Heart left ventricle (tissue), 16 donors: ENCODE measurements at places on chromosomes 2 and 18. TPM values are rescaled to one million over a fixed set of nuclear protein-coding genes. Genes with fewer than 3 reads are reported as not detected.

The FAM237A gene
- not detected for polyA plus RNA-seq

The GDF7 gene
- 0.30 TPM for polyA plus RNA-seq

The CXCR4 gene
- 4.3 TPM for polyA plus RNA-seq

The ANKRD39 gene
- polyA plus RNA-seq = 18.3 TPM

The EML6 gene
- polyA plus RNA-seq = 0.91 TPM

The ANKMY1 gene
- polyA plus RNA-seq = 4.9 TPM

- no peak for DNase-seq
These were observed 40.0 kb downstream of the BCL2L11 start for GRCh38 chr2:111160758-111161157.

DNA sequence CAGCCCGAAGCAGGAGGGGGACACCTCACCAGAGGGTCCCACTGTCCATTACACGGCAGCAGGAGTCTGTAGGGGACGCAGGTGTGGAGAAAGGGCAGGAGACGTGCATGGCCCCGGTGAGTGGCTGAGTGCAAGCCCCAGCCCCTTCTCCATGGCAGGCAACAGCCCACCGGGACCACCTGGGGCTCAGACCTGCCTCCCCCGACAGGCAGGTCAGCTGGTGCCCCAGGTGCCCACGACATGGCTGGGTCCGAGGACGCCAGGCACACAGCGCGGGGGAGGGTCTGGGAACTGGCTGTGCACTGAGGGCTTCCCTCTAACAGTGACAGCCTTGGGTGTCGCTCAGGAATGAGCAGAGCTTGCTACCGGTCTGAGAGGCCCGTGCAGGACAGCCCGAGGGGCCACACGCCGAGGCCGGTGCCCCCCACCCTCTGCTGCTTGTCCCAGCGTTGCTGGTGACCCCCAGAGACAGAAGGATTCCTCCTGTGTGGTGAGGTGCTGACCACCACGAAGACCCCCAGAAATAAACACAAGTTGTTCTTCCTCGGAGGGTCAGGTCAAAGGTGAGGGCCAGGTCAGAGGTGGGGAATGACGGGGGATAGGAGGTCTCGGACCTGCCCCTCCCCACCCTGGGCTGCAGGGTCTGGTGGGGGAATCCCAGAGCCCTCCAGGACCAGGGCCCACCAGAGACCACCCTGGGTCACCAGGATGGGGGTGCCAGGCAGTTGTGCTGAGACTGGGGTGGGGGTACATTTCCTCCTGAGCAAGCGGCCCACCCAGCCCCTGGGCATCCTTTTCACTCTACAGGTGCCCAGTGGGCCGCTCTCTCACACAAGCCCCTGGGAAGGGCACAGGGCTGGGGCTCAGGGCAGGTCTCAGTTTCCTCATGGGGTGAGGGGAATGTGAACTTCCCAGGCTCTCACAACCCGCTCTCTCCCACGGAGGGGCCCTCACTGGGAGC lies 50.6 kb downstream of the SLC66A2 start:
- DNase-seq = no peak

DNA sequence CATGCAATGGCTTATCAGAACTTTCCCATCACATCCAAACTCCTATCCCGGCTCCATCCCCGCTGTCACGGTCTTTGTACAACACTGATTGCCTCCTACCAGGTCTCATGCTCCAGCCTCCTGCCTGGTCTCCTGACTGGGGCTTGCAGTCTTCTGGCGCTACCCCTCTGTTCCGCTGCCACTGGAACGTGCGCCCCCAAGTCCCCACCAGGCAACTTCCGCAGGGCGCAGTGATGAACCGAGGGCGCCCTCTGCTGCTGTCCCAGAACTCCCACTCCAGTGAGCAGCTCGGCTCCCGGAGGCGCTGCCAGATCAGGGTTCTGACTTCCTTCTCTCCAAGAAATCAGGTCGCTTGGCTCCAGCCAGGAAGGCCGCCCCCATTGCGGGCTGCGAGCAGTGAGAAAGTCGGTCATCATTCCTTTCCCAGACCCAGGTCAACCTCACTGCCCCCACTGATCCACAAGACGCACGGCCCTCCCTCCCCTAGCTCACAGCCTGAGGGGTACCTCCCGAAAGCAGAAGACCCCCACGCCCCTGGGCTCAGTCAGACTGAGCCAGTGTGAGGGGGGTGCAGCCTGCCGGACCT lies 43.9 kb upstream of the RAB11FIP5 start:
- DNase-seq = peak; percentile 70

DNA sequence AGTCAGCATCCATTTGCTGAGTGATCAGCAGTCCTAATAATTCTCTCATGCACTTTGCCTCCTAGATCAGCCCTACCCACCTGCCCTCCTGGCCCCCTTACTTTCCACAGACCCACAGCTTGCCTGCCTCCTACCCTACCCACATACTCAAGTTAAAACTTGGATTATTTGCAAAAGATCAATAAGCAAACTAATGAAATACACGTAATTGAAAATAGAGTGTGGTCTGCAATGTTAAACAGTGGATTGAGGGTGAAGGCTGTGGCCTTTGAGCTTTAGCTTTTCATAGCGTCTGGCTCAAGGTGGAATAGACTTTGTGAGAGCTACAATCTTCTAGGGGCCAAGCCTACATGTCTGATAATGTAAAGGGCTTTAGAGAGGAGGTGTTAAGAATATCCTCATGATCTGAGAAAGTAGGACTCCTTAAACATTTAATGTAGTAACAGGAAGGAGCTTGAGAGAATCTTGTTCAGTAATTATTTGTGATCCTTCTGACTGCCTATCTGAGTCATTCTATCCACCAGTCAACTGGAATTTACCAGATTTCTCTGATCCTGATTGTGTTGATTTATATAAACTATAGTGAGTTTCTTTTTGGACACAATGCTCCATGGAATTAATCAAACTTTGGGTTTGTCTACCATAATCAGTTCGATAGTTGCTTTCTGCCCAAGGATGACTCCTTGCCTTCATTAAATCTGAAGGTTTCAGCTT lies 310.0 kb downstream of the HRH4 start:
- no peak for DNase-seq

DNA sequence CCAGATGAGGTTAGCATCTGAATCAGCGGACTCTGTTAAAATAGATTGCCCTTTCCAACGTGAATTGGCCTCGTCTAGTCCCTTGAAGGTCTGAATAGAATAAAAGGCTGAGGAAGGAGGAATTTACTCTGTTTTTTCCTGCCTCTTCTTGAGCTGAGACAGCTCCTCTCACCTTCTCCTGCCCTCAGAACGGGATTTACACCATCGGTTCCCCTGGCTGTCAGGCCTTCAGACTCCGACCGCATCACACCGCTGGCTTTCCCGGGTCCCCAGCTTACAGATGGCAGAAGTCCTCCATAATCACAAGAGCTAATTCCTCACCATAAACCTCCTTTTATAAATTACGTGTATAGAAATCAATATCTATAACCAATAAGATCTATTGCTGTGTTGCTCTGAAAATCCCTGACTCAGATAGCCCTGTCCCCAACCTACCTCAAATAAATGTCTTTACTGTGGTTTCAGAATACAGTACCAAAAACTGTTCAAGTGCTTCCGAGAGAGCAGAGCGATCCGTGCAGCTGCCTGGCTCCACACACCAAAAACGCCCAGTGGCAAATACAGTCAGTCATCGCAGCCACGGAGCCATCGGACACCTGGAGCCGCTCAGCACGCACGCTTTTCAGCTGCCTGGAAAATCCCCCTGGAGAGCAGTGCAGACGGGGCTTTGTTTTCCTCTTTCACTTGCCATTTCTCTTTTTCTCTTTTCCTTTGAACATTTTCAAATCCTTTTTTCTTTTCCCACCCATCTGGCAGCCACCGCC lies 196.9 kb downstream of the NRP2 start:
- no peak for DNase-seq

DNA sequence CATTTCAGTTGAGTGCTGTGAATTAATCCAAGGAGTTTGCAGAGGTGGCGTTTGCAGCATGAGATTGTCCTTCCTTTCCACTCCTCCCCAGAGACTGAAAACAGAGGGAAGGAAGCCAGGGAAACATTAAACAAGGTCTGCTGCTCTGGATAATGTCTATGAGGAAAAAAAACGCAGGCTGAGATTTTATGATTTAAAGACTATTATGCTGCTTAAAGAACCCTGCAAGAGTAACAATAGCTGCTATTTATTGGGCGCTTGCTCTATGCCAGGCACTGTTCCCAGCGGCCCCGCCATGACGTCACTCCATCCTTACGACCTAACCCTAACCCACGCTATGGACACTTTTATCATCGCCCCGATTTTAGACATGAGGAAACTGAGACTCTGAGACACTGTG lies 222.4 kb downstream of the BCL2 start:
- no peak for DNase-seq

DNA sequence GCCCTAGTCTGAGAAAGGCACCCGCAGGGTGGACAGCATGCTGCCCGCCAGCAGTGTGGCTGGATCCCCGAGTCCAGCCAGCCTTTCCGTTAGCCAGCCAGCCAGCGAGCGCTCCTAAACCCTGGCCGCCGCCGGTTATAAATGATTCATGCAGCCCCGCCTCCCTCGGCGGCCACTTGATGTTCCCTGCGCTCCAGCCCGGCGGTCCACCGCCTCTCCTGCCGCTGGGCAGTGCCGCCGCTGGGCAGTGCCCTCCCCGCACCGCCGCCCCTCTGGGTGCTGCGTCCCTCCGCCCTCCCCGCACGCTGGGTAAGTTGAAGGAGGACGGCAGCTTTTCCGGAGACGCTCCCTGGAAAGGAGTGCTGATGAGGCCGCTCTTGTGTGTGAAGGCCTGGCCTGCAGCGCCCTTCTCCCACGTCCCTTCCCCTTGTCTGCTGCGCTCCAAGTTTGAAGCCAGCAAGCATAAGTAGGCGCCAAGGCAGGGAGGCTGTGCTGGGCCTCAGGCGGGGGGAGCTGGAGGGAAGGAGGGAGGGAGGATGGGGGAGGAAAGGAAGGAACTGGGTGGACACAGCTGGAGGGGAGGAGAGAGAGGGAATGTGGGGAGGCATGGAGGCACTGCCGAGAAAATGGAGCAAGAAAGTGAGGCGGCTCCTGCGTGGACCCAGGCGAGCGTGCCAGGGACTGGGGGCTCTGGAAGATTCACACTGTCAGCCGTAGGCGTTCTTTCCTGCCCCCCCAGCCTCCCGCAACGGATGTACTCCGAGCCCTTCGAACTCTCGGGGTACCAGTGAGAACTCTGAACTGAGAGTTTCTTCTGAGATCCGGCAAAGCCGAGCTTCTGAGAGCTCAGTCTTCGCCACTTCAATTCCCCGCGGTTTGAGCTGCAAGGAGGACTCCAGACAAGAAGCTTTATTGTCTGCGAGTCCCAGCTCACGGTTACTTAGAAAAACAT lies 131.9 kb downstream of the GLI2 start:
- DNase-seq = peak; percentile 84

DNA sequence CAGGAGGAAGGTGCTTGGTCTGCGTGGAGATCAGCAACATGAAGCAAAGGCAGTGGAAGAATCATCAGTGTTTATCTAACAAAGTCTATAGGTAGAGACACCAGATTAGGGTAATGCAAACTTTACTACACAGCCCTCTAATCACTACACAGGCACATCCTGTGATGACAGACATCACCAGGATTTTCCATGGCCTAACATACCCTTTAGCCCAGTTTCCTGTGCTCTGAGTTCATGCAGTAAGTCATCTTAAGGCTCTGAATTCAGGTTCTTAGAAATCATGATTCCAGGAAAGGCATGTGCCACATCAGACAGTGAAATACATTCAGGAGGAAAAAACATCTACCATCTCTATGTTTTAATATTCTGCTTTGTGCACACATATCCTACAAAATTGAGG lies 708.5 kb upstream of the SLC8A1 start:
- no peak for DNase-seq

- DNase-seq = peak; percentile 26
These were observed 66.1 kb upstream of the SMAD7 start for GRCh38 chr18:49016648-49017539.

- DNase-seq = peak; percentile 16
These were observed 29.7 kb upstream of the PIEZO2 start for GRCh38 chr18:11178951-11179549.

DNA sequence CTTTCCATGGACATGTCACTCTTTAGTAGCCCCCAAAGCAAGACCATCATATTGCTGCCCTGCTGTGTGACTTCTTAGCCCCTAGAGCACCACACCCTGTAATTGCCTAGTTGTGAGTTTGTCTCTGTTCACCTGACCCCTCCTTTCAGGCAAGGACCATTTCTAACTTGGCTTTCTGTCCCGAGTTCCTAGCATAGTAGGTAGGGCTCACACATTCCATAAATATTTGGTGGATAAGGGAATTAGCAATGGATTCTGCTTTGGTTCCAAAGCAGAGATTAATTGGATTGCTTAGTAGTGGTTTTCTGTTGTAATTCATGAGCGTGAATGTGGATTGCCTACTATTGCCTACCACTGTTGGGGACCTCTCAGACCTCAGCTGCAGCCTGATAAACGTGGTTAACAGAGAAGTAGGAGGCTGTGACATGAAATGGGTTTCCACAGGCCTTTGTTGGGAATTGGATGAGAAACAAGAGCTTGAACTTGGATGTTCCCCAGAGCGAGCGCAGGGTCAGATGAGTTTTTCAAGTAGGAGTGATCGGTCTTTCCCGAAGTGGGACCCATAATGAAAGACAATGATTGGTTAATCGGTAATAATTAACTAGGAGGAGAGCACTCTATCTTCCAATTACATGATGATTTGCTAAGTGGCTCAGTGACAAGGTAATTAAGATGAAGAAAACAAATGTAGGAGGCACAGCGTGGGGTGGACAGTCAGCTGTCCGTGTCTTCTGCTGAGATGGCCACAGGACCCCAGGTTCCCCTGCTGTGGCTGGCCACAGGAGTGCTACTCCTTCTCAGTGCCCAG lies 13.4 kb upstream of the UGT1A1 start:
- DNase-seq = no peak

GRCh38 chr2:25078170-25079049 lies 36.5 kb downstream of the EFR3B start:
- no peak for DNase-seq

- no peak for DNase-seq
These were observed 127.8 kb downstream of the MEP1B start for GRCh38 chr18:32317651-32318050.

DNA sequence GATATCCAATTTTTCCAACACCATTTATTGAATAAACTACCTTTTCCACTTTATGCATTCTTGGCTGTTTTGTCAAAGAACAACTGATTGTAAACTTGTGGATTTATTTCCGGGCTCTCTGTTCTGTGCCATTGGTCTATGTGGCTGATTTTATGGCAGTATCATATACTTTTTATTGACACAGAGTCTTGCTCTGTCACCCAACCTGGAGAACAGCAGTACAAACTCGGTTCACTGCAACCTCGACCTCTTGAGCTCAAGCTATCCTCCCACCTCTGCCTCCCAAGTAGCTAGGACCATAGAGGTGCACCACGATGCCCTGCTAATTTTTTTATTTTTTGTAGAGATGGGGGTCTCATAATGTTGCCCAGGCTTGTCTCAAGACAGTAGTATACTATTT lies 6.7 kb upstream of the GALNT5 start:
- DNase-seq = no peak

DNA sequence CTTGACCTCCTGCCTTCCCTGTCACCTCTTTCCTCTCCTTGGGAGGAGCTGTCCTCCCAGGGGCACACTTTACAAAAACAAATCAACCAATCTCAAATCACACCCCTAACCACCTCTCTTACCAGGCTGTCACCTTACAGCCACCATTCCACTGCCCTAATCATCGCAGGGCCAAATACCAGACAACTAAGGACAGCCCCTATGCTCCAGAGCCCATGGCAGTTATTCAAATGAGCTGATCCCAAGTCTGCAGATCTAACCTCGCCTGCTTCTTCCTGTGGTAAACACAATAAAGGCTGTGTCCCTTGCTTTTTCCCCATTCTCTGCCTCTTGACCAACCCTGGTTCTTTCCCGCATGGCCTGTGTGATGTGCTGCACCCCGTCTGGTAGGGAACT lies 154.2 kb upstream of the CNTNAP5 start:
- no peak for DNase-seq

GRCh38 chr2:124923097-124923496 lies 898.0 kb downstream of the CNTNAP5 start:
- DNase-seq = no peak

GRCh38 chr2:50694798-50695197 lies 337.1 kb downstream of the NRXN1 start:
- no peak for DNase-seq
